Astrocyte (in vitro differentiated cells and primary cell): ENCODE measurements at places on chromosomes 4 and X. TPM values are rescaled to one million over a fixed set of nuclear protein-coding genes. Genes with fewer than 3 reads are reported as not detected.

DNA sequence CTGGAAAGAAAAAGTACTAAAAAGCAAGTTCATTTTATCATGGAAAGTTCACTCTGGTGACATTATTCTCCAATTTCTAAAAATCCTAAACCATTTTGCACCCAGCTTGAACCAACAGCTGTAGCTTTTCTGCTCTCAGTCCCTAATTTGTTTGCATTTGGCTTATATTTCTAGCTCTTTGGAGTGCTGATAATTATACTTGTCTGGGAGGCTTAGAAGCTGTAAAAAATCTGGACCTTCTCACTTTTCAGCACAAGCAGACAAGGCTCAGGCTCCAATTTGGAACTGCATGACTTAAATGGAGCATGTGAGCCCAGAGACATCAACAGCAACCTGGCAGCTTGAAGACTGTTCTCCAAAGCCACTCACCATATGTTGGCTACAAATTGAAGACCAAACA lies 170.9 kb upstream of the PCDH18 start:
- no peak for DNase-seq

The FABP2 gene
- total RNA-seq = not detected in 2 replicates

GRCh38 chrX:32599156-32599555 lies 612.2 kb downstream of the DMD start:
- DNase-seq = no peak

The ZNF732 gene
- total RNA-seq = 1.2 and 1.4 TPM in 2 replicates

- peak; percentile 22 for DNase-seq
Observed at GRCh38 chrX:72123471-72124185, 8.1 kb downstream of the RTL5 start.

The RBPJ gene
- total RNA-seq = 96.3 and 96.7 TPM in 2 replicates

The STS gene
- total RNA-seq = 3.9 and 4.6 TPM in 2 replicates

DNA sequence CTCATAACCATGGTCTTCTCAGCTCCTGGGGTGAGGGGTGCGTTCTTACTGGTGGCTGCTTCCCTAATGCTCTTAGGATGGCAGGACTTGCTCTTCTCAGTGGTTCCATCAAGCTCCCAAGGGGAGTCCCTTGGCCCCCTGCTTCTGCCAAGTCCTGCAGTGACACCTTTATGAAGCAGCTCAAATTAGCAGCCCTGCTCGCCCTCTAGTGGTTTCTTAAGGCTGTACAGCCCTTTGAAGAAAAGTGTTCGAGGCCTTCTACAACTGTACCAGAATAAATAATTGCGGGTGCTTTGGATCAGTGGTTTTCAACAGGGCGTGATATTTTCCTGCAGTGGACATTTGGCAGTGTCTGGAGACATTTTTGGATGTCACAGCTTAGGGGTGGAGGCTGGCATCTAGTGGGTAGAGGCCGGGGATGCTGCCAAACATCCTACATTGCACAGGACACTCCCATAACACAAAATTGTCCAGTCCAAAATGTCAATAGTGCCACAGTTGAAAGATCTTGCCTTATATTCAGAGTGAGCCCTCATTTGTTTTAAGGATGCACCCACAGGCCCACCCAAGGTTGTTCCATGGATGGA lies 204.7 kb upstream of the S100G start:
- DNase-seq = peak; percentile 16

The PIM2 gene
- 12.5 and 13.4 TPM in 2 replicates for total RNA-seq

The AFM gene
- total RNA-seq = not detected in 2 replicates

The CNGA1 gene
- total RNA-seq = not detected in 2 replicates

The YY2 gene
- 2.0 and 3.4 TPM in 2 replicates for total RNA-seq

The SPATA18 gene
- 19.0 and 20.7 TPM in 2 replicates for total RNA-seq

The USP11 gene
- total RNA-seq = 75.7 and 80.8 TPM in 2 replicates
